ENCODE measurements at places on chromosomes 1 and 21.

GRCh38 chr1:168419736-168420135, 124.1 kb downstream of the XCL2 start:
- no peak for DNase-seq

DNA sequence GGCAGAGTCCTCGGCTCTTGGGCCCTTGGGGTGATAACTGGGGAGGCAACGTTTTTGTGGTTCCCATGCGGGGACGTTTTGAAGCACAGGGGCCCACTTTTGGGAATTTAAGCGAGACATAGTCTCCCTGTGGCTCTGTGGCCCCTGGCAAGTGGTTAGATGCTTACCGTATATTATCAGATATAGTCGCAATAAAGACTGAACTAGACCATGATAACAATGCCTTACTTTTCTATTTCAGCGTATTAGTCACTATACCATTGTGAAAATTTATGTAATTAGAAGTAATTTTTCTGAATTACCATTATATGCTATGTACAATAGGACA, 538 bp upstream of the RCAN1 start:
- DNase-seq = no peak

DNA sequence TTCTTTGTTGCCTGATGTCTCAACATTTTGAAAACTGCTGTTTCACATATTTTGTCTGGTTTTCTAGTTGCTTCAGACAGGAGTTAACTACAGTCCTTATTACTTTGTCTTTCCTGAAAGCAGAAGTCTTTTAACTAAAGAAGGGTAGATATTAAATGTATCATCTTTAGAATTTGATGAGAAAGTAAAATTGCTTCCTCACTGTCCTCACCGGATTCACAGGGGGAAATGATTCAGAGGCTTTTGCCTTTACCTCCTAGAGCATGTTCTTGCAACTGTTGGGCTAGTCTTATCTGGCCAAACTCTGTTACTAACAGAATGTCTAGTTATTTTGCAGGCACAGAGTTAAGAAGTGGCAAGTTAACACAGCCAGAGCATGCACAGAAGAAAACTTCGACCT, 107.2 kb upstream of the VAV3 start:
- DNase-seq = no peak

DNA sequence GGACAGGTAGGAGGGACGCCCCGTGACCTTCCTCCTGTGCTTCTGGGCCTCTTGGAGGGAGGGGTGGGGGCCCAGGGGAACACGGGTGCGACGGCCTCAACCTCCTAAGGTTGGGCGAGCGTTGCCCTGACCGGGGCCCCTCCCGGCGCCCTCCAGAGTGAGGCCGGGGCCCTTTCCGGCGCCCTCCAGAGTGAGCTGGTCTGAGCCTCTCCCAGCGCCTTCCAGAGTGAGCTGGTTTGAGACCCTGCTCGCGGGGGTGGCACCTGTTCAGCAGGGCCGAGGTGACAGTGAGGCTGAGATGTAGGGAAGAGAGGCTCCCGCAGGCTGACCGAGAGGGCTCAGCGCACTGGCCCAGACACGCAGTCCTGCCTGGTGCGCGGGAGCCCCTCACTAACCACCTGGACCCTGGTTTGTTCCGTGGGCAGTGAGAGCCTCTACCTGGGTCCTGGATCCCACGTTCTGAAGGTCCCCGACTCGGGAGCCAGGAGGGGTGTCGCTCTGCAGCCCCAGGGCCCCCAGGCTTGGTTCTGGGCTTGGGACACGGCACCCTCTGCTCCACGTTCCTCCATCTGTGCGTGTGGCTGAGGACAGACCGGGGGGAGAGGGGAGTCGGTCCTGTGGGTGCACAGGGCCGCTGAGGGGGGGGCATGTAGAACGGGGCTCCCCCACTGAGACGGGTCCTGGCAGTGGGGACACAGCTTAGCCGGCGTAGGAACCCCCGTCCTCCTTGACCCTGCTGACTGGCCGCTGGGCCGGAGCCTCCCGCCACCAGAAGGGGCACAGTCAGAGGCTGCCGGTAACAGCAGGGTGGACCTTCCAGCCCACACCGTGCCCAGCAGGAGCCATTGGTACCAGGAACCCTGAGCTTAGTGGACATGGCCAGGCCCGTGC, 1.4 kb downstream of the COL6A1 start:
- no peak for DNase-seq

DNA sequence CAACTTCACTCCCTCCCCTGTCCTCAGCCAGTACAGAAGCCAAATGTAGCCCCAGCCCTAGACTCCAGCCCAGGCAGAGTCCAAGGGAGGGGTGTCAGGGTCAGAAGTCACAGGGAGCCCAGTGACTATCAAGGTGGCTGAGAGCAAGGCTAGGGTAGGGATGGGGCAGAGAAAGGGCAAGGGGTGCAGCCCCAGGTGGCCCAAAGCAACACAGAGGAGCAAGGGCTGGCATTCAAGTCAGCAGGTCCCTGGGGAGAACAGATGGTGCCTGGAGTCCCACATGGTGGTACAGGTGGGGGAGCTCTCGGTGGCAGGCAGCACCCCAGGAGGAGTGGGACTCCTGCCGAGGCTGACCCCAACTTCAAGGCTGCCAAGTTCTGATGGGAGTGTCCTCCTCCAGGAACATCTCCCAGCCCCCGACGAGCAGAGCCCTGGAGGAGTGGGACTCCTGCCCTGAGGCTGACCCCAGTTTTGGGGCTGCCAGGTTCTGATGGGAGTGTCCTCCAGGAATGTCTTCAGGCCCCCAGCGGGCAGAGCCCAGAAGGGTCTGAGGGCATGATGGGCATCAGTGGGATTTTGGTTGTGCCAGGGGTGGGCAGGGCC, 3.7 kb upstream of the DVL1 start:
- DNase-seq = no peak

DNA sequence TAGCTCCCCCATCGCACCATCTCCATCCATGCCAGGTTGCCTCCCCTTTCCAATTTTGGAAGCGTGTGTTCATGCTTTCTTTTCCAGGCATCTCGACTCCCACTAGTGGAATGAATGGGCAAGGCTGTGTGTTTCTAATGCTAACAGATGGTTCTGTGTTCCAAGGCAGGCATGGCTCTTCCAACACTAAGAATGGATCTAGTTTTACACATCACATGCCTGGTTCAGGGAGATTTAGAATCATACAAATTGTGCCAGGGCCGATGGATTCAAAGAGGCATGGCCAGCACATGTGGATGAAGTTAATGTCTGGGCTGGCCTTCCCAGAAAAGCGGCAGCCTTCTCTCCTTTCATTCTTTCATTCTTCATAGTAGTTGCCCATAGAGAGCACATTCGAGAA, 438.7 kb downstream of the PRDM2 start:
- no peak for DNase-seq

GRCh38 chr1:5768014-5768413, 224.2 kb downstream of the NPHP4 start:
- no peak for DNase-seq

DNA sequence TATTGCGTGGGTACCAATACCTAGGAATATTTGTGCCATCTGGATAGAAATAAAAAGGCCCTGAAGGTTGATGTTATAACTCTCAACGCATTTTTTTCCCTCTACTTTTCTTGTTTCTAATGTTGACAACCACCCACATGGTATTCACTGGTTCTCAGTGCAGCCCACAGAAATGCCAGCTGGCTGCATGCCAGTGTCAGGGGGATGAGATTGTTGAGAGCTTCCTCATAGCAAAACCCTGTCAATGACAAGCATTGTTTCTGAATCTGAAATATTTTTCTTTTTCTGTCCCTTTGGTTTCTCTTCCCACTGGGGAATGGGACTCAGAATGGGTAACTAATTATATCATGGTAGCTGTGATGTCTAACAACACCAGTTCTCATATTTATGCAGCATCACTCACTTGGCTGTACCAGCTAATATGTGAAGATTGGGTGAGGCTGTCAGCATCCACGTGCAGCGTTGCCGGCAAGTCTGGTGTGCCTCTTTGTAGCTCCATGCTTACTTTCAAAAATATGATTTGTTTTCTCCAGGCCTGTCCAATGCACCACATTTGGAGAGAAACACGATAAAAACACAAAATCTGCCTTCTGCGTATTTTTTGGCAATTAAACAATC, 284.6 kb downstream of the PTBP2 start:
- no peak for DNase-seq

- DNase-seq = no peak
These were observed 668 bp upstream of the PADI4 start for GRCh38 chr1:17307329-17307728.

DNA sequence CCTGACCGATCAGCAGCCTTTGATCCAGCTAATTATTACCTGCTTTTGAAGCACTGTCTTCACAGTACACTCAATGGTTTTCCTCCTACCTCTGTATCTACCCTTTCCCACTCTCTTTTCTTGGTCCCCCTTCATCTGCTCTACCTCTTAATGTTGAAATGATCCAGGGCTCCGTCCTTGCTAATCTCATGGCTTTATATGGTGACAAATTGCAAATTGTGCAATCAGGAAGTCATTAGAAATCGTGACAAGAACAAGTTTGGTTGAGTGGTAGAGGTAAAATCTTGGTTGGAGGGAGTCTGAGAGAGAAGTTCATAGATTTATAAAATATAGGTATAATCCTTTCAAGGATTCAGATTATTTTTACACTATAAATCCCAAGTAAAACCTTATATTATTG, 9.6 kb upstream of the CYB5R1 start:
- no peak for DNase-seq

DNA sequence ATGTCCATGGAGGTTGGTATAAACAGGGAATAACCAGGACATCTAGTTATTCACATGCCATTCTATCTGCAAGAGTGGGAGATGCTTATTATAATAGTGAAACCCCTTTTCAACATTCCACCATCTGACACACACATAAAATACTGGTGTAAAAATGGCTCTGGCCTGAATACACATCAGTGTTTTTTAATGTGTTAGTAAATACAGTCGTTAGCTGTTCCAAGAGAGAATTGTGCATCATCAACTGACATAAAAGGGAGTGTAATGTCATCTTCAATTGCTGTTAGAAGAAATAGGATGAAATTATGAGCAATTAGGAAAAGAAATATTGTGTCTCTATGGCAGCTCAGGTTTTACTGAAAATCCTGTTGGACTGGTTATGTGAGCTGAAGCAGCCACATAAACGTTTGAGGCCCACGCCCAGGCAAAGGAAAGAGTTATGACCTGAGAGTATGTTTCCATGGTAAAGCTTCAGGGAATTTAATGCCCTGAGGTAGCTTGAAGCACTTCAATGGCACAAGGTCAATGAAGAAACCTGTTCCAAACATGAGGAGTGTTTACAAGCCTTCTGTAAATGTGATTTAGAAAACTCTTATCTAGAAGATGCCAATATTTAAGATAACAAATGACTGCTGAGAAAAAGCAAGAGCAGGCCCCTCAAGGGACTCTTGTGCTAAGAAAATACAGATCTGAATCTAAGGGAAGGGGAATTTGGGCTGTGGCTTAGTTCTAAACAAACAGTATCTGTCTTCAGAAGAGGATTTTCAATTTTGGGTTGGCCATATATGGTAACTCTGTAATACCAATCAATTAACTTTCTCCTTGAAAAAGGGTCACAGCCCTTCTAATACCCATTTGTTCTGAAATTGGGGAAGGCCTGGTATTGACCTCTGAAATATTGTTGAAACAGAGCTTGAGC, 384.3 kb downstream of the SEC16B start:
- no peak for DNase-seq

DNA sequence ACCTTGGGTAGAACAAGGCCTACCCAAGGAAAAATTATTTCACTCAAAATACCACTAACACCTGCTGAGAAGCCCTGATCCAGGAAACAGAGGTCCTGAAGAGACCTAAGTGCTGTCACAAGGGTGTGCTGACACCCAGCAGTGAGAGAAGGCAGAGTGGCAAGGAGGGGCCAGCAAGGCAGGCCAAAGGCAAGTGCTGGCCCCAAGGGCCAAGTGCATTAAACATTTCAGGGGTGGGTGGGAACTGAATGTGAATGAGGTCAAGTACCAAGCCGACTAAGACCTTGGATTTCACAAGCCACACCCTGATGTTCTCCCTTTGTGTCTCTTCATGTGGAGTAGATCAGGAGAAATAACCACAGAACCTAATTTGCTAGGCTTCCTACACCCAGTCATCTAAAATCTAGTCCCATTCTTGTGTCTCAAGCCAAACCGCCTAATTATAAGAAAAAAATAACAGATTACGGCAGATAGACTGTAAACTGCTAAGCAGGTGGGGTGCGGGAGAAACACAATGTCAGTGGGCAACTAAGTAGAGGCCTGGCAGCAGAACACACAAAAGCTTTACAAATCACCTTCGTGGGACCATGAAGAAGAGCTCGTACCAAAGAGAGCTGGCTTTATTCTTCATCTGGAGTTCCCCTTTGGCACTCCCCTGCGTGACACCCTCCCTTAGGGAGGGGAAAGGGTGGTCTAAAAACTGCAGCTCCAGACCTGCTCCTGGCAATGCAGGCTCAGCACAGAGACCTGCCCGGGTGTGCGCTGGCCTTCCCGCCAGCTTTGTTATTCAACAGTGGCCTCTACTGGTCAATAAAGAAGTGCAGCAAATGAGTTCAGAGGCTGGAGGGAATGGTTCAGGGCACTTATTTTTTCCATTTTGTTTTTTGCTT, 8.7 kb downstream of the UBE2G2 start:
- peak; percentile 38 for DNase-seq

- DNase-seq = no peak
These were observed 29.2 kb downstream of the VASH2 start for GRCh38 chr1:212979340-212980122.

- no peak for DNase-seq
These were observed 31.8 kb downstream of the WNT4 start for GRCh38 chr1:22111115-22111514.

DNA sequence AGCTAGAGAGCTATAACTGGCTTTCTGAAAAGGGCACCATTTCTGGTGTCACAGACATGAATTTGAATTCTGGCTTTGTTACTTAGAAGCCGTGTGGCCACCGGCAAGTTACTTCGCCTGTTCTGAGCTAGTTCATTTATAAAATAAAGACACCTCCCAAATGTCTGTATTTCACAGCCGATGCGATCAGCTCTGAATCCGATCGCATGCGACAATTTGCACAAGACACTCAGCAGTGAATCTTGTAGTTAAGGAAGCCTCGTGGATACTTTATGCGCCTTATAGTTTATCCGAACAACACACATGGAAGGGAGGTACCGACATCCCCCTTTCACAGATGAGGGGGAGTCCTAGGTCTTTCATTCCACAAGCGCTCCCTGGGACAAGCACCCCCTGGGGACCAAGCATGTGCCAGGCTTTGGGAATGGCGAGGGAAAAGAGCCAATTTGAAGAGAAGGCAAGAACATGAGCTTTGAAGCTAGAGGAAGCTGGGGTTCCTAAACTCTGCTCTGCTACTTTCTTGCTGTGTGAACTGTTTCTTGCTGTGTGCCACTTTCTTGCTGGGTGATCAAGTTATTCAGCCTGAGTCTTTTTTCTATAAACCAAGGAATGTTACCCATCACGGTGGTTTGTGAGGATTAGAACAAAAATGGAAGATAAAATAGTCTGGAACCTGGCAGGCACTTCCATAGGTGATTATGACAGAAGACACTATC, 3.9 kb downstream of the ID3 start:
- DNase-seq = no peak

- DNase-seq = no peak
These were observed 29.6 kb downstream of the CLIC6 start for GRCh38 chr21:34698270-34699015.

Data from effector CD4-positive, alpha-beta T cell (primary cell).